ENCODE measurements at places on chromosomes 11 and 22.

DNA sequence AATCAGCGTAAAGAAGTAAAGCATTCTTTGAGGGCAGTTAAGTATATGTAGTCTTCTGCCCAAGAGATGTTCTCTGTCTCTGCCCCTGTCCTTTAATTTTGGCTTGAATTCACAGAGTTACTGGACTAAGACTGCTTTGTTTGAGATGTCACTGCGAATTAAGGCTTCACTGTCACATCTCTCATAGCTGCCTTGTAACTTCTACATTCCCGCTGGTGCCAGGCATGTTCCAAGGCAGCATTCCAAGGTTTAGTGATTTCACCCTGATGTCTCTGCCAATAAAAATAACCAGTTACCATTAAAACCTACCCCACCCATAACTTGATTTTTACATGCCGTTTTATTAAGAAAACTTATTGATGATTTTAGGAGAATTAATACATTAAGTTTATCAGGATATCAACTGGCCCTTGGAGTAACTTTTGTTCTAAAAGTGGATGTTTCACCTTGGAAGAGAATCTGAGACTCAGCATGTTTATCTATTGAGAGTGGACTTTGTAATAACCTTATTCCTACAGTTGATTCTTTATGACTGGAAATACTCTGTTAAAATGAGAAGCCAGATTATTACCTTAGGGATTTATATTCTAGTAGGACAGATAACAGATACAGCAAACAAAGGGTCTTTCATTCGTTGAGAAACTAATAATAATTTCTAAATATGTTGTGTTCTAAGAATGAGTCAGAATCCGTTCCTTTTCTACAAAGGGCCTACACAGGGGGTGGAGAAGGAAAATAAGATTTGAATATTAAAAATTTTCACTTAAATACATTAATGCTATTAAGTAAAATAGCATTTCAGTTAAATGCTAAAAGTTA is 110.2 kb downstream of the UVRAG start:
- no peak for DNase-seq

DNA sequence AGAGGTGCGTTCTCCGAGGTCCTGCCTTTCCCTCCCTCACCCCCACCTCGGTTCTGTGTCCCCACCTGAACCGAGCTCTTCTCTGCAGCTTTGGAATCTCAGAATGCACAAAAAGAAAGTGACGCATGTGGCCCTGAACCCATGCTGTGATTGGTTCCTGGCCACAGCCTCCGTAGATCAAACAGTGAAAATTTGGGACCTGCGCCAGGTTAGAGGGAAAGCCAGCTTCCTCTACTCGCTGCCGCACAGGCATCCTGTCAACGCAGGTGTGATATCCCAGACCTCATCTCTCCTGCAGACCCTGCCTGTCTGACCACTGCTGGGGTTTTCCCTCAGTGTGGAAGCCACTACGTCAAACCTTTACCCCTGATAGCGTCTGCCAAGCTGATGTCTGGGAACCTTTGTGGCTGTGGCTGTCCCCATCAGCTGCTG is 13.9 kb downstream of the ACP2 start:
- no peak for DNase-seq

DNA sequence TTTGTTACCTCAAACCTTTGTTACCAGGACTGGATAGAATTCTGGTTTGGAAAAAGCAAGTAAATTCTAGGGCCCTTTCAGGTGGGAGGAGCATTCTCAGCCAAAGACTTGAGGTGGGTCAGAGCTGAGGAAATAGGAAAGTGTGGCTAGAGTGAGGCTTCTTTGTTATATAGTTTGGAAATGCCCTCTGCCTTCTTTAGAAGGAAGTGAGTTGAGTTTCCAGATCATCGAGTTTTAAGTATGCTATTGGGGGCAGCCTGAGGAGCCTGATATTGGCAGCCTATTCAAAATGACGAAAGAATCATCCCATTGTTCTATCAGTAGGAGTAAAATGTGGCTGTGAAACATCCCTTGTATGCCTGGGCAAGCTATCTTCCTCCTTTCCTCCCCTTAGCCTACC is 134.1 kb downstream of the ARHGAP42 start:
- no peak for DNase-seq

DNA sequence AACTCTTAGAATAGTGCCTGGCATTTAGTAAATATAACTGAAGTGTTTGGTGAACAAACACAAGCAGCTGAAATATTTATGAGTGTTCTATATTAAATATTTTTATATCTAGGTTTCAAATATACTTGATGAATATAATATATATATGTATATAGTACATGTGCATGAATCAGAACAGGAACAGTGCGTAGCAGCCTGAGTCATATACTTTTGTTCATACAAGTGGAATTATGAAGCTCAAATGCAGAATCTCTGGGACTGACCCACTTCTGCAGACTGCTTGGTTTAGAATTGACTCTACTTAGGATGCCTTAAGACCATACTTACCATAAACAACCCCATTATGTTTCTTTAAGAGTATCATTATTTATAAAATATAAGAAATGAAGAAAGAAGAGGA is 997.8 kb upstream of the RAG2 start:
- no peak for DNase-seq

GRCh38 chr11:72585762-72586311 is 88.4 kb downstream of the PDE2A start:
- peak; percentile 40 for DNase-seq

GRCh38 chr11:57175478-57175877 is 6.3 kb upstream of the LRRC55 start:
- DNase-seq: no peak

GRCh38 chr11:118916842-118917388 is 8.8 kb downstream of the BCL9L start:
- DNase-seq: no peak

DNA sequence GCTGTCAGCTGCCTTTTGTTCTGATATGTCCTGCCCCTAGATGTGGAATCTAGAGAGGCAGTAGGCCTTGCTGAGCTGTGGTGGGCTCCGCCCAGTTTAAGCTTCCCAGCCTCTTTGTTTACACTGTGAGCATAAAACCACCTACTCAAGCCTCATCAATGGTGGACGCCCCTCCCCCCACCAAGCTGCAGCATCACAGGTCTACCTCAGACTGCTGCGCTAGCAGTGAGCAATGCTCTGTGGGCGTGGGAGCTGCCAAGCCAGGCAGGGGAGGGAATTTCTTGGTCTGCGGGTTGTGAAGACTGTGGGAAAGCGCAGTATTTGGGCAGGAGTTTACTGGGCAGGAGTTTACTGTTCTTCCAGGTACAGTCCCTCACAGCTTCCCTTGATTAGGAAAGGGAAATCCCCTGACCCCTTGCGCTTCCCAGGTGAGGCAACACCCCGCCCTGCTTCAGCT is 98.5 kb downstream of the SMCO4 start:
- no peak for DNase-seq

GRCh38 chr22:25748704-25749103 is 6.7 kb downstream of the MYO18B start:
- no peak for DNase-seq

GRCh38 chr11:77039491-77040400 is 5.5 kb downstream of the B3GNT6 start:
- no peak for DNase-seq

- no peak for DNase-seq
These were observed 35.1 kb downstream of the AP1B1 start for GRCh38 chr22:29353286-29353685.

- DNase-seq: no peak
These were observed 50.7 kb upstream of the RAPSN start for GRCh38 chr11:47499614-47500013.

- DNase-seq: no peak
These were observed 438.5 kb upstream of the FAT3 start for GRCh38 chr11:91786097-91786496.

DNA sequence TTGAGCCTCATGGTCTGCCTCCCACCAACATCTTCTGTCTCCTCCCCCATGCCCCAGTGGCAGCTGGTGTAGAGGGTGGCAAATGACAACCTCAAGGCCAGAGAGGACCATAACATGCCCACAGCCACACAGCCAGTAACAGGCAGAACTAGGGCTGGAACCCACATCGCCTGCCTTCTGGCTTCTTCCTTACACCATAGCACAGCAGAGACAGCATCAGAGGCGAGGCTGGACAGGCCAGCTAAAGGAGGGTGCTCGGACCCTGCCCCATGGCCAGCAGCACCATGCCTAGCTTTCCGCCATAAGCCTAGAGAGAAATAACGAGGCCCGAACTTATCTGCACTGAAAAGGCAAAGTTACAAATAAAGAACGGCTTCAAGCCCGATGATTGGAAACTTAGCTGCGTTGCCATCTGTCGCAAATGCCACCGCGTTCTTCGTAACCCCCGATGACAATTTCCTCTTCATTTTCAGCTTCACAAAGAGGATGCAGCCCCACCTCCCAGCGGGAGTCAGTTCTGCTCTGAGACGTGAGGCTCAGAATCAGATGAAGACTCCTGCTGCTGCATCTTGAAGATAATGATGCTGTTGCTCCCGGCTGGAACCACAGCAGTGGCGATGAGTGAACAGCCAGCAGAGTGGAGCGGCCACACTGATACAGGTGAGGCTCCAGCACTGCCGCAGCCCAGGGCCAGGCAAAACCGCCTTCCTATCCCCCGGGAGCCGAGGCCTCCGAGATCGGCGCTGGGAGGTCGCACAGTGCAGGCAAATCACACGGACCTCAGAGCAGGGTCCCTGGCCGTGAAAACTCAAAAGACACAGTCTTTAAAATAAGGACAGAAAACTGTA is 73.8 kb upstream of the RTL6 start:
- no peak for DNase-seq

DNA sequence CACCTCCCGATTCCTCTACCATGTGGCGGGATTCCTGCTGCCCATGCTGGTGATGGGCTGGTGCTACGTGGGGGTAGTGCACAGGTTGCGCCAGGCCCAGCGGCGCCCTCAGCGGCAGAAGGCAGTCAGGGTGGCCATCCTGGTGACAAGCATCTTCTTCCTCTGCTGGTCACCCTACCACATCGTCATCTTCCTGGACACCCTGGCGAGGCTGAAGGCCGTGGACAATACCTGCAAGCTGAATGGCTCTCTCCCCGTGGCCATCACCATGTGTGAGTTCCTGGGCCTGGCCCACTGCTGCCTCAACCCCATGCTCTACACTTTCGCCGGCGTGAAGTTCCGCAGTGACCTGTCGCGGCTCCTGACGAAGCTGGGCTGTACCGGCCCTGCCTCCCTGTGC is 10.5 kb downstream of the CXCR5 start:
- DNase-seq: no peak

DNA sequence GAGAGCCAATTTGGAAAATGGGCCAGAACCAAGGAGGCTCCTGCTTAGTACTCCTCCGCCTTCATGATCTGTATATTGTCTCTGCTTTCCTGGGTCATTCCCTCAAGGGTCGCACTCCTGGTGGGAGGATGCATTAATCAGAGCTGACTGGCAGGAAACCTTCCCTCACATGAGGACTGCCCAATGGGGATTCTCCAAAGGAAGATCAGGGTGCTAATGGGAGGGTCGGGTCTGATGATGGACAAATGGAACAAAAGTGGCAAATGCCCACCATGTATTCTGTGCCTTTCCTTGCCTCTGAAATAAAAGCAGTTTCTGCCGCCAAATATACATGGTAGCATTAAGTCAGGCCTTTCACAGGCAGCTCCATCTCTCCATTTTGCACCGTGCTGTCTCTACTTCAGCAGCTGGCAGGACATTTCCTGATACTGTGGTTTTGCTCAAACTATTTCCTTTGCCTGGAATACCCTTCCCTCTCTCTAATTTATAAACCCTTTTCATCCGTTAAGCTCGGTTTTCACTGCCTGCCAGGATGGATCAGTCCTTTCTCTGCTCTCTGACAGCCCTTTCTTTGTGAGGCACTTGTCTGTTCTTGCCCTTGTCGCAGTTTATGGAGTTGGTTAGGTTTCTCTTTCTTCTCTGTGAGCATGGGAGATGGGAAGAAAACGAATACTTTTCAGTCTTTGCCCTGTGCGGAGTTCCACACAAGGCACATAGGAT is 13.5 kb downstream of the SREBF2 start:
- no peak for DNase-seq

- peak; percentile 53 for DNase-seq
These were observed 20.6 kb downstream of the APOBEC3H start for GRCh38 chr22:39117585-39118191.

DNA sequence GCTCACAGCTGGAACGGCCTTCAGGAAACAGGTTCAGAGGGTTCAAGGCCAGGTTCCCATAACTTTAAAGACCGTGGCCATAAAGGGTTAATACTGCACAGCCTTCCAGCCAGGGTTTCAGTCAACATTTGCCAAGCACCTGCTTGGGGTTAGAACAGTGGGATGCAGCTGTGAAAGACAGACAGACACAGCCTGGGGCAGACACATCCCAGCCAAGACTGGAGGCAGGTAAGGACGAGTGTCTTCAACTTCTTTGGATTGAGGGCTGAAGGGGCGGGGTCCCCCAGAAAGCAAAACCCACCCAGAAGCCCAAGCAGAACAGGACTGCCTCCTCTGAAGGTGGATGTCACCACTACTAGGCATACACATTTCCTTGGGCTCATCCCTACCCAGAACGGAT is 14.3 kb downstream of the ARFGAP2 start:
- DNase-seq: no peak
